ENCODE measurements at places on chromosomes 2 and 18.

DNA sequence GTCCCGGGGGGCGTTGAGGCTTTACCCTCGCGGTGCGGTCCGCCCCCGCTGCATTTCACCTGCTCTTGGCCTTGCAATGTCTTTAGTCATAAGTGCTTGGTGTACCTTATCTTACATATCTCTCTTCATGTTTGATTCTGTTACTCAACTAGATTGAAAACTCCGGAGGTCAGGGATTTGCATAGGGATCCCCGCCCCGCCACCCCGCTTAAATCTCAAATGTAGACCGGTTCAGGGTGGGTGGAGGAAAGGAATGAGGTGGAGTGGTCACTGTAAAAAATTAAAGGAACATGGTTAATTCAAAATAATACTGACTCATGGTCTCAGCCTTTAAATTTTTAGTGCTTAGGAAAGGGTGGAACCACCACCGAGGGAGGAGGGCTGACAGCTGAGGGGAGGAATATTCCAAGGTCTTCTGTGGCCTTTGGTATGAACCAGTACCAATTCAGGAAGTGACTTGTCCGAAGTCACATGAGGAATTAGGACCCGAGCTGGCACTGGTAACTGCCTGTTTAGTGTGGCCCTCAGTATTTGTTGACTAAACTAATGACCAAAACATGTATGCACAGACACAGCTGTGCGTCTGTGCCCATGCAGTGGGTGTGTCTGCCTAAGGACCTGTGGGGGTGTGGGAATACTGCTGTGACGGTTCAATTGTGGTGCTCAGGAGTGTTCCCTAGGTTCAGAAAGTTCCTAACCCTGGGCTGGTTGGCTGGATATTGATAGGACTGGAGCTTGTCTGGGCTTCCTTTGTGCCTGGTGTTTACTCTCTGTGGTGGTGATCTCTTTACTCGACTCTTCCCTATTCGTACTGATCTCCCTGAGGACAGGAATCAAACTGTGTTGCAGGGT, 1.0 kb downstream of the PLEKHB2 start:
- peak; percentile 35 for DNase-seq

- DNase-seq = no peak
Measured at GRCh38 chr18:7683753-7684152, 116.6 kb downstream of the PTPRM start.

DNA sequence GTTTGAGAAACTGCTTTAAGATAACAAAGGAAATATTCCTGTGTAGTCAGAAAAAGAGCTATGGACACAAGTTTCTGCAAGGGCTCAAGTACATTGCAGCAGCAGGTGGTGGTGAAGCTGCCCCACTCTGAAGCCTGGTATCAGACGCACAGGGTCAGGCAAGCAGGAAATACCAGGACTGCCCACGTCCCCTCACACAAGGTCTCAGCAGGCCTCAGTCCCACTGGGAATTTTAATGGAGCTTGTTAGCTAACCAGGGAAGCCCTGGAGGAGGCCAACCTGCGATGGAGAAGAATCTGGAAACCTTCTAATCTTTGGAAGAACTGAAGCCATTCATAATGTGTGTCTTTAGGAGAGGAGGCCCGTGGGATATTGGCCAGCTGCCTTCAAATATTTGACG, 168.3 kb downstream of the UXS1 start:
- DNase-seq = no peak

DNA sequence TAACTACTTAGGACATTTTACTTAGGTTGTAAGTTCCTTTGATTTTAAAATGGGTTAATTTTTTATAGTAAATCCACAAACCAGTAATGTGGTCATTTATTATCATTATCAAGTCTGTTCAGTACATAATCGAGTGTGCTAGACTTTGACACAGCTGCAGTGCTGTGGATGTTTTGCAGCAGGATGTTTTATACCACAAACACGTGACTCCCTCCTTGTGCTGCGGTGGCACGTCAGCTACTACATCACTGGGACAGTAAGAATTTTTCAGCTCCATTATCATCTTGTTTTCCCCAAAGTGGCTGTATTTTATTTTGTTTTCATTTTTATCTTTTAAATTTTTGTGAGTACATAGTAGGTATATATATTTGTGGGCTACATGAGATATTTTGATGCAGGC, 70.0 kb downstream of the ATP9B start:
- DNase-seq = no peak

GRCh38 chr18:8812631-8813030, 107.3 kb downstream of the MTCL1 start:
- no peak for DNase-seq

- DNase-seq = peak; percentile 63
Measured at GRCh38 chr2:96927405-96928171, 57.7 kb upstream of the SEMA4C start.

DNA sequence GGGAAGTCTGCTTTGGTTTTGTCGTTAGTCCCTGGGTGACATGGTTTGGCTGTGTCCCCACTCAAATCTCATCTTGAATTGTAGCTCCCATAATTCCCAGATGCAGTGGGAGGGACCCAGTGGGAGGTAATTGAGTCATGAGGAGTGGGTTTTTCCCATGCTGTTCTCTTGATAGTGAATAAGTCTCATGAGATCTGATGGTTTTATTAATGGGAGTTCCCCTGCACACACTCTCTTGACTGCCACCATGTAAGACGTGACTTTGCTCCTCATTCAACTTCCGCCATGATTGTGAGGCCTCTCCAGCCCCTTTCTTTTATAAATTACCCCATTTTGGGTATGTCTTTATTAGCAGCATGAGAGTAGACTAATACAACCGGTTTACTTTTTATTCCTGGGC, 405.8 kb upstream of the ID2 start:
- DNase-seq = no peak

DNA sequence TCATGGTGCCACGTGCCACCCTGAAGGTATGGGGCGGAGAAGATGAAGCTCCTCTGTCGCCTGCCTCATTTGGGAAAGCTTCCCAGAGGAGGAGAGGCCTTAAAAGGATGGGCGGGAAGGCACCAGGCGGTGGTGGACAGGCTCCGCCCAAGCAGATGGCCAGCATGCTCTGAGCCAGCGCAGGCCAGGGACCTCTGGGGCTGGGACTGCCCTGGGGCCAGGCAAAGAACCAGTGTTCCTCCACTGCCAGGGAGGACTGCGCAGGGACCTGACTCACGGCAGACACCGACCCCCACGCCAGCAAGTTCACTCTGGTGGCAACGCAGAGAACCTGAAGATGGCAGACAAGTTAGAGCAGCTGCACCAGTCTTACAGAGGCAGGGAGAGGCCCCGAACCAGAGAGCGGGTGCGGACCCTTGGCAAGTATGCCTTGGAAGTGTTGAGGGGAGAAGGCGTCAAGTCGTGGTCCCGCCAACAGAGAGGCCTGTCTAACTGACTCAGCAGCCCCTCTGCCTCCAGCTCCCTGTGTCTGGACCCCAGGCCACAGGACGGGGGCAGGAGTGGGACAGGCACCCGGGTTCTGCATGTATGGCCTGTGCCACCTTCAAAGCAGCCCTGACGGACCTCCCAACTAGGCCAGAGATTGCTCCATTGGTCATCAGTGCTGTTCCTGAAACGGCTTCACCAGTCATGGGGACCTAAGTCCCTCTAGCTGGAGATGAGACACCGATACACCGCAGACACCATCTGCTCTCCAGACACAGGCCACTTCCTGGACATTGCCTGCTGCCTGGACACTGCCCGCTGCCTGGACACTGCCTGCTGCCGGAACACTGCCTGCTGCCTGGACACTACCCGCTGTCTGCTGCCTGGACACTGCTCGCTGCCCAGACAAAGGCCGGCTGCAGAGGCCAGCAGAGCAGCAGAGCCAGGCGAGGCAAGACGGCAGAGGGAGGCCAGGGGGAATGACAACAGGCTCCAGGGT, 124.7 kb downstream of the HDAC4 start:
- DNase-seq = peak; percentile 70

All from right hindlimb (tissue), 1 donor.